ENCODE measurements at places on chromosomes 1 and 21.

DNA sequence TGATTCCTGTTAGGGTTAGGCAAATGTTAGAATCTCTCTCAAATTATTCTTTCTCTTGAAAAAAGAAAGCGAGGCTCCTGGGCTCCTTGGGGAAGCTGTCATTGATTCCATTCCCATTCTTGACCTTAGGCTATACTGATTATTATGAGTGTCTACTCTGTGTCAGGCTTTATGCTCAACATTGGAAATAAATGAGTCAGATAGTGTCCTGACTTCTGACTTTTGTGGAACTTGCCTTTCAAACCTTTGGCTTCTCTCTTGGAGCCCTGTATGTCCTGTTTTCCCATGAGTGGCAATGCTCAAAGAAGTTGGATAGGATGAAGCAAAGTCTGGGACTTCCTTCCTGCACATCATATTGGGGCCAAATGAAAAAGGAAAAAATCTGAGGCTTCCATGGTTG lies 11.6 kb downstream of the AGO1 start:
- DNase-seq = no peak

- DNase-seq = peak; percentile 8
These were observed 12.4 kb downstream of the SAMSN1 start for GRCh38 chr21:14533499-14534428.

DNA sequence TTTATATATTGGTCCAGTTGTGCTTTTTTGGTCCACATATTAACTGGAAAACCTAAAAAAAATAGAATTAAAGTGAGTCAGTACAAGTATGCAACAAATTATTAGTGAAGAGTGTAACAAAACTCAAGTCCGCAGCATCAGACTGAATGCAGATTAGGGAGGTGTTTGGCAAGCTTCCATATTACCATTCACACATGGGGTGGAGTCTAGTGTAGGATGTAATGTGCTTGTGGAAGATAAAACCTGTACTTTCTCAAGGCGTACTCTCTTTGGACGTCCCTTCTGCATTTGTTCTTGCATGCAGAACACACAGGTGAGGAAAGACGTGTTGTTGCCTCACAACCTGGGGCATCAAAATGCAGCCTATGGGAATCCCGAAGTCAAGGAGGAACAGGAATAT lies 668.7 kb downstream of the MRPL39 start:
- DNase-seq = no peak

DNA sequence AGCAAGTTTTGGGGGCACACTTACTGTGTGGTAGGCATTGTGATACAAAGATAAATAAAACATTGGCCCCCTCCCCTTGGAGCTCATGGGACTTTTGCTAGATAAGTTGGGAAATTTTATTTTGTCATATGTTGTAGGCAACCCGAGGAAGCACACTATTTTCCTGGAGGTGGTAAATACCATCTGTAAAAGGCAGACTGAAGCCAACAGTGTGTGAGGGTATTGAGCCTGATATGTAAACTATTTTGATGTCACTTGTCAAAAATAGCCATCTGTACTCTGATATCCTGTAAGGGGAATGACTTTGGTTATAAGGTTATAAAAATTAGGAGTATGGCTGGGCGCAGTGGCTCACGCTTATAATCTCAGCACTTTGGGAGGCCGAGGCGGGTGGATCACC lies 30.6 kb downstream of the VANGL2 start:
- no peak for DNase-seq

DNA sequence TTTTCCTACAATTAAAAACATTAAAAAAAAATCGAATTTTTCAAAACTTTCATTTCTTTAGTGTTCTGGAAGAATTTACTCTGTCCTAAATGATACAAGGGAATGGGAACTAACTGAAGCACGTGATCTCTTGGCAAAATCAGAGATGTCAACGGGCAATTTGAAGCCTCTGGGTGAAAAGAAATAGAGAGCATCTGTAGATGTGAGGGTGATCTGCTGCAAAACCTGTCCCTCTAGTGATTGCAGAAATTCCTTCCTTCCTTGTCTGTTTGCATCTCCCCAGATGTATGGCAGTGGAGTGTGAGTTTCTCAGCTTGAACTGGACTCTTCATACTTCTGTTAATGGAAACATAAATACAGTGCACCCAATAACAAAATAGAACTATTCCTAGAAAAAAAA lies 100.5 kb upstream of the S1PR1 start:
- no peak for DNase-seq
